ENCODE measurements at places on chromosomes 2 and 18.

GRCh38 chr18:51531501-51531900 is 334.0 kb upstream of the MEX3C start:
- DNase-seq, result no peak

DNA sequence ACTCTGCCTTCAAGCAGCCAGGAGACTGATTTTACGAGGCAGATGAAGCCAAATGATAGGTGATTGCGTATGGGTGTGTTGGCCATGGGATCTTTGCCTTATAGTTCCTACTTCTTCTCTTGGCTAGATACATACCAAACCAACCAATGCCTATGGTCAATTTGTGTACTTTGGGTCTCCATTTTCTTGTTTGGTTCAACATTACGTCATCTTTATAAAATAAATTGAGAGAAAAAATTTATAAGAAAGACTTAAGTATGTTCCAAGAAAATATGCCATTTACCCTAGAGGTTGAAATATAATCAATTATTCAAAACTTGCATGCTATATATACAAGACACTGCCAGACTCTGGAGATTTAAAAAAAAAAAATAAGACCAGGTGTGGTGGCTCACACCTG is 150.9 kb downstream of the SP3 start:
- DNase-seq, result no peak

DNA sequence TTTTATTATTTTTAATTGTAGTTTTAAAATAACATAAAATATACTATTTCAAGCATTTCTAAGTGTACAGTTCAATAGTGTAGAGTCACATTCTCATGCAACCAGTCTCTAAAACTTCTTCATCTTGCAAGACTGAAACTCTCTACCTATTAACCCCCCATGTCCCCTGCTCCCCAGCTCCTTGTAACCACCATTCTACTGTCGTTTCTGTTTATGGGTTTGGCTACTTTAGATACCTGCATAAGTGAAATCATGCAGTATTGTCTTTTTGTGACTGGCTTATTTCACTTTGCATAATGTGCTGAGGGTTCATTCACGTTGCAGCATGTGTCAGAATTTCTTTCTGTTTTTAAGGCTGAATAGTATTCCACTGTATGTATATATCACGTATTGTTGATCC is 139.4 kb downstream of the SMAD7 start:
- no peak for DNase-seq

GRCh38 chr2:203782262-203782976 is 76.0 kb downstream of the CD28 start:
- peak; percentile 69 for DNase-seq

- DNase-seq, result no peak
Observed at GRCh38 chr2:160353813-160354212, 139.8 kb downstream of the RBMS1 start.

- no peak for DNase-seq
Observed at GRCh38 chr18:3916082-3916481, 466.1 kb downstream of the TGIF1 start.

DNA sequence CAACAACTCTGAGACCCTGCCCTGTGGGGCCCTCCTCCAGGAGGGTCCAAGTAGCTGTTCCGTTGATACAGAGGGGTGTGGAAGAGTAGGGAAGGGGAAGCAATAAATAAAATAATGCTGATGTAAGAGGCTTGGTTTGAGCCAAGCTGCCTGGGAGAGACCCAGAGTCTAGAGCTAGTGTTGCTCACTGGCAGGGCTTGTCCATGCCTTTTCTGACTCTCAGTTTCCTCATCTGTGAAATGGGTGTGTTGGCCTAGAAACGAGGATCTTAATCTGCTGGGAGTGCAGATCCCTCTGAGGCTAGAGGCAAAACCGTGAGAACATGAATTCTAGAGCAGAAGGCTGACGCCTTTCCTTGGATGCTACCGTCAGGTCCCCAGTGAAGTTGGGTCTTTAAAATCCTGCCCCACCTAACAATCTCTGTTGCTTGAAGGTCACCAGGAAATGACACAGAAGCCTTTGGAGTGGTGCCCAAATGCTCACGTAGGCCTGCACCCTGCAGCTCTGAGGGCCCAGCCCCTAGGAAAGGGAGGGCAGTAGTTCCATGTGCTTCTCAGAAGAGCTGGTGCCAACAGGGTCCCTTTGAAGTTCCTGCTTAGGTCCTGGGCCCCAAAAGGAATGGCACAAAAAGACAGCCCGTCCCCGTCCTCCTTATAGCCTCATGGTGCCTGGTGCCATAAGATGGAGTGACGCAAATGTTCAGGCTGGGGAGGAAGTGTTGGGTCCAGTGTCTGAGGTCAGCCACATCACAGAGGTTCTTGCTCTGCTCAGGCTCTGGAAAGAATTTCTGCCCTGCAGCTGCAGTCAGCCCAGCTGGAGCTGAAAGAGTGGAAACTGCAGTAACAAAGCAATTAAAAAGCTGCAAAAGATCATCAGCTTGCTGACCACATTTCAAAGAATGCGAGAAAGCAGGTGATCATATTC is 73.2 kb upstream of the SMAD2 start:
- no peak for DNase-seq

- no peak for DNase-seq
Observed at GRCh38 chr2:240818293-240819125, 1.5 kb downstream of the KIF1A start.

GRCh38 chr2:223078482-223078881 is 26.5 kb downstream of the KCNE4 start:
- DNase-seq, result no peak

GRCh38 chr2:12087671-12088380 is 341.4 kb downstream of the LPIN1 start:
- no peak for DNase-seq

GRCh38 chr2:32838418-32838817 is 108.3 kb upstream of the LTBP1 start:
- DNase-seq, result no peak

DNA sequence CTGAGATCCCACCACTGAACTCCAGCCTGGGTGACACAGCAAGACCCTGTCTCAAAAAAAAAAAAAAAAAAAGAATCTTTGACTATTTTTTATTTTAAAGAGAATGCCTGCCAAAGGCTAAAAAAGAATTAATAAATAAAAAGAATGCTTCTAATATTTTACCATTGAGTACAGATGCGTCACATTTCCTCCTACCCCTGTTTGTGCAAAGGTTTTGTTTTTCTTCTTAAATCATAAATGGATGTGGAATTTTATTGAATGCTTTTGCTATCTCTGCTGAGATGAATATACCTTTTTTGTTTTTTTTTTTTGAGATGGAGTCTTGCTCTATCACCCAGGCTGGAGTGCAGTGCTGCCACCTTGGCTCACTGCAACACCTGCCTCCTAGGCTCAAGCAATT is 22.8 kb downstream of the CYBRD1 start:
- DNase-seq, result no peak

- DNase-seq, result no peak
Observed at GRCh38 chr2:43222475-43223309, 3.7 kb downstream of the ZFP36L2 start.

All from stimulated activated CD4-positive, alpha-beta T cell treated with anti-CD3 and anti-CD28 coated beads, Interleukin-15, amount 100 ng/mL, for 48 hours (primary cell).